Suppressor macrophage treated with lipopolysaccharide for 4 hours (primary cell): ENCODE measurements at places on chromosomes 3 and 15.

DNA sequence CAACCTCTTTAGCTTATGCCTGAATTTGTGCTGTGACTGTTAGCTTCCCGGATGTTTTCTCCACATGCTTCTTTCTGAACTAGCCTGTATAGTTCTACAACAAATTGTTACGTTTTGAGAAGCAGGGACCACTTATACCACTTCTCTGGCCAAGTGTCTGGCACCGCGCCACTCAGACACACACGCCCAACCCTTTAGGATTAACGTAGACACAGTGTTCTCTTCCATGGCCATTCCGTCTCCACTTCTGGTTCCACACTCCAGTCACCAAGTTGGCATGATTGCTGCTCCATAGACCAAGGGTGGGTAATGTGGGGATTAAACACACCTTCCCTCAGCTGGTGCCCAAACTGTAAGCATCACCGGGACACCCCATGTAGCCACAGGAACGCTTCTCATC lies 755 bp upstream of the TMEM108 start:
- DNase-seq, result no peak

GRCh38 chr3:178054471-178054870 lies 481.8 kb upstream of the KCNMB2 start:
- no peak for DNase-seq

- DNase-seq, result no peak
Measured at GRCh38 chr3:95438274-95438673, 1375.4 kb downstream of the NSUN3 start.

- no peak for DNase-seq
Measured at GRCh38 chr3:39106281-39106811, 1.1 kb downstream of the GORASP1 start.

DNA sequence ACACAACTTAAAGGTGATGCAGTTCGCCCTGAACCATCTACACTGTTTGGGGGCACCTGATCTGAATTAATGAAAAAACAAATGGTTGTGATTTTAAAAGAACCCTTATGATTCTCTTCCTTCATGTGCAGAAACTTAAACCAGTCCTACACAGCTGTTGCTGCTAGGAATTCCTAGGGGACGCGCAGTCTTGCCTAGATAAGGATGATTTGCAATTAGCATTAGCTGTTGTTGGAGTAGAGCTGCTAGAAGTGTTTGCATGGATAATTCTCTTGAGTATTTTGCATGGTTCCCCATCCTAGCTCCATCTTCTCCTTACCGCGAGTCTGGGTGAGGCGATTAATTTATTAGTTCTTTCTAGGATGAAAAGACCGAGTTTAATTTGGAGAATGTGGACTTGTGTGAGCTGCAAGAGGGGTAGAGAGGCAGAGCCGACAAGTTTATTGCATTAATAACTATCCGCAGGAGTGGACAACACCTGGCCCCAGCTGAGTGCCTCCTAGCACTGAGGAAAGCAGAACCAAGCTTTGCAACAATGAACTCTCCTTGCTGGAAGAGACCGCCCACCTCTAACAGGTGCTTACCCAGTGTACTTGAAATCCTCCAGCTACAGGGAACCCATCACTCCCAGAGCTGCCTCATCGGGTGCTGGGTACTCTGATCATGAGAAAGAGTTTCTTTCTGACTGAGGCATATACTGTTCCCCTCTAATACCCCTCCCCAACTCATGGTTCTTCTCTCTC lies 75.0 kb upstream of the WNT7A start:
- DNase-seq, result no peak

GRCh38 chr3:39577541-39577940 lies 110.1 kb downstream of the MOBP start:
- DNase-seq, result no peak

- no peak for DNase-seq
Measured at GRCh38 chr3:87069971-87070370, 79.0 kb upstream of the VGLL3 start.

DNA sequence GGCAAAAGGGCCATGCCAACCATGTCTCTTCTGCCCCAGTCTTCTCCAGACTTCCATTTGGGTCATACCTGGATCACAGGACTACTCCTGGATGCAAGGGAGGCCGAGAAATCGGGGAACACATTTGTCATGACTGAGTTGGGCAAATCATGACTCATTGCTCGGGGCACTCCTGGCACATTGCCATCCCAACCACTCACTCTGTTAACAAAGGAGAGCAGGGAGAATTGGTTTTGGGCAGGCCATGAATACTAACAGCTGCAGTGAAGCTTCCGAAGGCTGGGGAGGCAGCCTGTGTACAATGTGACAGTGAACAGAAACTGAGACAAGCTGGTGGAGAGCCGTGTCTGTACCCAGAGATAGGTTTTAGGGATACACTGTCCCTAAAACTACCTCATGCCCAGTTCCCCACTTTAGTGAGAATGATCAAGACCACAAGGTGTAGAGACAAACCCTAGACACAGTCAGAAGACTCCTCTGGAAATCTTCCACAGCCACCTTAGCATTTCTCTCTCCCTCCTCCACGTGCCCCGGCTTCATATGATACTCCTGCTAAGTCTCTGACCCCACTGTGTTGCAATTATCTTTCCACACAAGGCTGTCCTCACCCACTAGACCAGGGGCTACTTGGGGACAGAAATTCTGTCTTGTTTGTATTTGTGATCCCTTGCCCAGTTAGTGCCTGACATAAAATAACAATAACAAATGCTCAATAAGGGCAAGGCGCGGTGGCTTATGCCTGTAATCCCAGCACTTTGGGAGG lies 10.5 kb upstream of the BUB1B start:
- peak; percentile 68 for DNase-seq

GRCh38 chr3:128383316-128384235 lies 83.1 kb downstream of the DNAJB8 start:
- DNase-seq, result peak; percentile 18

GRCh38 chr15:59158701-59159034 lies 48.0 kb upstream of the LDHAL6B start:
- DNase-seq, result no peak

DNA sequence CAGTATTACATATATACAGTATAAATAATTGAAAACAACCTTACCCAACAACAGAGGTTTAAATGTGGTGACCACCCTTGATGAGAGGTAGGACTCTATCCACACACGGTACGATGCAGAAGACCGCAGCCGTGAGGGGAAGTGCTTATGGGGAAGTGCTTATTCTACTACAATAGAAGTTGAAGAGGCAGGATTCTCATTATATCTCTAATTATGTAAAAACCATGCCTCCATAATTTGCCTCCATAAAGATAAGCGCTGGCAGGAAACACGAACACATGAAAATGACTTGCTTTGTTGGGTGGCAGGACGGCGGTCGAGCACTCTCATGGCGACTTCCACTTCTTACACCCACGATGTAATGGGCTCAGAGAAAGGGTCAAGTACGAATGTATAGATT lies 7.2 kb upstream of the MUC13 start:
- DNase-seq, result no peak

GRCh38 chr3:122514123-122515019 lies at the start of gene KPNA1:
Gene KPNA1 (minus strand): TSS chr3:122514939. CDS start chr3:122496565, 18,374 bp downstream.
- peak; percentile 95 for DNase-seq

GRCh38 chr3:42067326-42067725 lies 23.8 kb upstream of the TRAK1 start:
- DNase-seq, result peak; percentile 83

- no peak for DNase-seq
Measured at GRCh38 chr3:8931342-8931741, 31.9 kb downstream of the RAD18 start.

DNA sequence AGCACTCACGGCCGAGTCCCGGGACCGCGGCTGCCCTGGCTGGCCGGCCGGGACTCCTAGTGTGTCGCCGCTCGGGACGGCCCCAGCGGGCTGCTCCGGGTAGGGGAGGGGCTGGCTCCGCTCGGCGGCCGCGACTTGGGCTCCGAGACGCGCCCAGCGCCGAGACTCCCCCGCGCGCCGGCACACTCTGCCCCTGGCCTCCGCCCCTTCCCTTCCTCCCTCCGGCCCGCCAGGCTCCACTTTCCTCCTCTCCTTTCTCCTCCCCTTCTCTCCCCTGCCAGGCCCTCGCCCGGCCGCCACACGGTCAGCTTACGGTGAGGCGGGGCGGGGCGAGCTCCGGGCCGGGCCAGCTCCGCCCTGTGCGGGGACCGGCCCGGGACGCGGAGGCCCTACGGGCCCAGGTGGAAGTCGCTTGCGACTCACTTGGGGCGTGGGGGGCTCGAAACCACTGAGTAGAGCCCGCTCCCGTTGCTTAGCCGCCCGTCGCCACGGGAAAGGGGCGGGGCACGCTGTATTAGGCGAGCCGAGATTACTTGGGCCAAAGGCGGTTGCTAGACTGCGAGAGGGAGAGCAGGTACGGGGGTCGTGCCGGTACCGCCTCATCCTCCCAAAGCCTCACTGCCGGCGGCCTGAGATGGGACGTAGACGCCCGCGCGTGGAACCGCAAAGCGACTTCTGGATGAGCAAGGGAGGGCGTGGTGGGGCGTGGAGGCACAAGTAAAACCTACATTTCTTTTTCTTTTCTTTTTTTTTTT lies at the start of gene ITGB5:
Gene ITGB5 (minus strand): TSS at position 189 of the 755 bp plus-strand sequence. CDS start 365 bp downstream, outside the sequence.
- DNase-seq, result peak; percentile 67

DNA sequence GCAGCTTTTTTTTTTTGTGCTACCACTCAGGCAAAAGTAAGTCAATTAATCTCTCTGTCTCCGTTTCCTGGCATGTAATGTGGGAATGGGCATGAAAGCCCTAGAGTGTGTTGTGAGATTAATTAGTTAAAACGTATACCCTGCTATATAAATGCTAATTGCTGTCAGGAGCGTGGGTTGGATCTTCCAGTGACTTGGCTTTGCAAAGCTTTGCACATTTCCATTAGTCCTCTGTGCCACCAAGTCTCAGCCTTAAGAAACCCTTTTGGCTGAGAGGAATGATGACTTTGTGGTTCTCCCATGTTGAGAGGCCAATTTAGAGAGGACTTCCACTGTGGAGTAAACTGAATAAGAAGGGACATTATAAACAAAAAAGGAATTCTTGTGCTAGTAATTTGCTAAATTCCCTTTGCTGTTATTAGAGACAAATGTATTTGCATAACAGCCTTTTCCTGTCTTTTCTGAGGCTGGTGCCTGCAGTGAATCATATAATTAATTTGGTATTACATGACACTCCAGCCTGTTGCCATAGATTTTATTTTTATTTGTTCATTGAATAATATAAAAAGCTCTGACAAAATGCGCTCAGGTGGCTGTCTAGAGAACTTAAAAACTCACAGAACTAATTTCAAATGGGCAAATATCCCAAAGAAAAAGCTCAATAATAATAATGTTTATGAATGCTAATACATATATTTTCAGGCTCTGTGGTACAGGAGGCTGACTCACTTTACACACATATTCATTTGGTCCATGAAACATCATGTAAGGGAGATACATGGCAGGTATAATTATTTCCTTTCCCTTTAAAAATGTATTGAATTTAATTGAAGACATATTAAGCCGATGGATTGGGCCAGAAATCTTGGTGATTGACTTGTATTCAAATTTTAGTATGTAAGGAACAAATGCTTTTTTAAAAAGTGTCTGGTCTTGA lies 82.7 kb downstream of the IL1RAP start:
- DNase-seq, result no peak

GRCh38 chr15:35886765-35887164 lies 340.8 kb upstream of the DPH6 start:
- no peak for DNase-seq

- no peak for DNase-seq
Measured at GRCh38 chr15:80031841-80032240, 27.6 kb upstream of the ZFAND6 start.

- DNase-seq, result no peak
Measured at GRCh38 chr15:36080759-36081158, 498.7 kb upstream of the CDIN1 start.

- no peak for DNase-seq
Measured at GRCh38 chr15:59678620-59679019, 10.5 kb downstream of the BNIP2 start.

GRCh38 chr3:105222568-105223093 lies 144.1 kb upstream of the ALCAM start:
- DNase-seq, result no peak

DNA sequence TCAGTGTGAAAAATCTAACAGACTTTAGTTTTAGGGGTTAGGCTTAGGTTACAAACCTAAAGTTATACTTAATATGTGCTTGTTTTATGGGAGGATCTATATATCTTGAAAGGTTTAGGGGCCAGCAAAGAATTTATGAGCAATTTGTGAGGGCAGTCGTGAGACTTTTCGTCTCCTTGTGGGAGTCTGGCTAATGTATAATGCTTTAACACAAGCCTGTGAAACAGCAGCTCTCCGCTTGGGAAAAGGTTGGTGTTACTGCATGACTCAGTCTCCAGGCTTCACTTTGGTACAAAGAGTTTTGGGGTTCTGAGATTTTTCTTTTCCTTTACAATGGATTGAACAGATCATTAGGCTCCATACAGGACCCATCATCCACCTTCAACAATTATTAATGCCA lies 79.0 kb upstream of the MFGE8 start:
- DNase-seq, result no peak

- DNase-seq, result no peak
Measured at GRCh38 chr15:82558502-82558901, 18.2 kb upstream of the RPS17 start.

- no peak for DNase-seq
Measured at GRCh38 chr3:133899311-133899710, 3.6 kb upstream of the RAB6B start.

- no peak for DNase-seq
Measured at GRCh38 chr3:13201851-13202250, 128.6 kb upstream of the IQSEC1 start.

GRCh38 chr3:53593611-53594010 lies 99.2 kb downstream of the CACNA1D start:
- DNase-seq, result no peak

- DNase-seq, result peak; percentile 45
Measured at GRCh38 chr3:170867143-170867937, 2.7 kb downstream of the RPL22L1 start.

DNA sequence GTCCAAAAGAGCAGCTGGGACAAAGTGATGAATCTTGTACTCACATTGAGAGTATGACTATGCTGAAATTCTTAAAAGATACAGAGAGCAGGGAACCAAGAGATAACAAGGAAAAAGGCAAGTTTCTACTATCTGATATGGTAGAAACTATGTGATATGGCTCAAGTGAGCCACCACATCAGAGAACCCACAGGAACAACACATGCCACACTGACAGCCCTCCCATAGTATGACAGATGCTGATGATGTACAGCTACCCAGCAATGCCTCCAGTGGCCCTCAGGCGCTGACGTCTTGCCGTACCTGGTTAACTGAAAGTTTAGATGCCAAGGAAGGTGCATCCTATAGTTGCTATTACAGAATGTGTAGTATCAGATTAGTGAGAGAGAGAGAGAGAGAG lies 42.4 kb downstream of the CHAC1 start:
- no peak for DNase-seq

- peak; percentile 12 for DNase-seq
Measured at GRCh38 chr15:80026754-80027153, 32.7 kb upstream of the ZFAND6 start.

- DNase-seq, result no peak
Measured at GRCh38 chr3:15892311-15893227, 94.8 kb upstream of the ANKRD28 start.

DNA sequence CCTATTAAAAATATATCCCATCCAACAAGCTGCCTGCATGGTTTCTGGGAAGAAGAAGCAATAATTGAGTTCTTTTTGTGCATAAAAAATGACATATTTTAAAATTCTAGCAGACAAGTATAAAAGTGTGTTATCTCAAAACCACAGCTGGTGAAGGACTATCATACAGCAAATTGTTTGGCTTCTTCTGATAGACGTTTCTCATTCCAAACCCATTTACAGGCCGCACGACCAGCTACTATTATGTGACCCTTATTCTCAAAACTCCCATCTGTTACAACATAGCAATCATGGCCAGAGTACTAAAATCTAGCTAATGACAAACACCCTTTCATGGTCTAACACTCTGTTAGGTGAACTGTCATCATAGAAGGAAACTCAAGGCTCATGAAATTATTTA lies 21.7 kb downstream of the ETFA start:
- no peak for DNase-seq
